ENCODE measurements at places on chromosomes 5 and 9.

DNA sequence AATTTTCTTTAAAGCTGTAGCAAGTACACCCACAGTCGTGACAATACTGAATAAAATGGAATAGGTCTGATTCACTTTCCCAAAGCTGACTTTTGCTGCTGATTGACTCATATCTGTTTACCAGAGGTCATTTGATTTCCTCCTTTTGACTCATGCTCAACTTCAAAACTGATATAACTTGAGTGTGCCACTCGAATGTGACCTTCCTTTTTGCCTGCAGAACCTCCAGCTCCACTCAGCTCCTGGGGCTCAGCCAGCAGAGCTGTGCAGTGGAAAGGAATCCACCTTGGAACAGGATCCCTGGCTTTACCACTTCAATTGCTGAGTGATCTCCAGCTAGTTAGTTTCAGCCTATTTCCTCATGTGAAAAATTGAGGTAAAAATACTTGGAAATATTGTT lies 84.1 kb downstream of the FEM1C start:
- DNase-seq, result peak; percentile 88

GRCh38 chr9:137156567-137157375 lies 13.1 kb downstream of the LRRC26 start:
- peak; percentile 85 for DNase-seq

- DNase-seq, result peak; percentile 27
Measured at GRCh38 chr5:127290019-127290945, at the start of gene MEGF10. Gene MEGF10, plus strand, starts transcription at chr5:127290796. Its CDS starts 40,513 bp downstream, at chr5:127331309.

- DNase-seq, result peak; percentile 35
Measured at GRCh38 chr5:139863855-139864558, 68.4 kb downstream of the PSD2 start.

- DNase-seq, result peak; percentile 25
Measured at GRCh38 chr9:16191691-16192402, 639.0 kb downstream of the CCDC171 start.

DNA sequence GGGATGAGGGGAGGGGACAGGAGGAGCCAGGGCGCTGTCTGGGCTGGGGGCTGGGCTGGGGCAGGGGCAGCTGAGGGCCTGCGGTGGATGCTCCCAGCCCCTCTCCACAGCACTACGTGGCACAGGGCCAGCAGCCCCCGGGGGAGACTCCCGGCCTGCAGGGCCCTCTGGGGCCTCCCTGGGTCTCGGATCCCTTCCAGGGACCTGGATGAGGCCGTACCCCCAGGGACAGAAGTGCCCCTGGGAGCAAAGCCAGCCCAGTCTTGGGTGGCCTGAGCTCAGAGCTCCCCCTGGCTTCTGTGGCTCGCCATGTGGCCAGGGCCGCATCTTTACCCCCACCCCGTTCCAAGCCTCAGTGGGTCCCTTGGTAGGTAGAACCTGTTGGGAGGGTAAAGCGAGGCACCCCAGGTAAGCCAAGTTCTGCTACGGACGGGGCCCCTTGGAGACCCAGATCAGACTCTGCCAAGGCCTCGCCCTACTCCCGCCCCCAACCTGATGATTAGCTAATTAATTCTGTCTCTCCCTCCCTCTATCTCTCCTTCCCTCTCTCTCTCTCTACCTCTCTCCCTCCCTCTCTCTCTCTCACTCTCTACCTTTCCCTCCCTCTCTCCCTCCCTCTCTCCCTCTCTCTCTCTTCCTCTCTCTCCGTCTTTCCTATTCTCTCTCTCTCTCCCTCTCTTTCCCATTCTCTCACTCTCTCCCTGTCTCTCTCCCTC lies 24.3 kb downstream of the KCNT1 start:
- no peak for DNase-seq

GRCh38 chr5:131353991-131354390 lies 90.1 kb downstream of the CDC42SE2 start:
- DNase-seq, result no peak

DNA sequence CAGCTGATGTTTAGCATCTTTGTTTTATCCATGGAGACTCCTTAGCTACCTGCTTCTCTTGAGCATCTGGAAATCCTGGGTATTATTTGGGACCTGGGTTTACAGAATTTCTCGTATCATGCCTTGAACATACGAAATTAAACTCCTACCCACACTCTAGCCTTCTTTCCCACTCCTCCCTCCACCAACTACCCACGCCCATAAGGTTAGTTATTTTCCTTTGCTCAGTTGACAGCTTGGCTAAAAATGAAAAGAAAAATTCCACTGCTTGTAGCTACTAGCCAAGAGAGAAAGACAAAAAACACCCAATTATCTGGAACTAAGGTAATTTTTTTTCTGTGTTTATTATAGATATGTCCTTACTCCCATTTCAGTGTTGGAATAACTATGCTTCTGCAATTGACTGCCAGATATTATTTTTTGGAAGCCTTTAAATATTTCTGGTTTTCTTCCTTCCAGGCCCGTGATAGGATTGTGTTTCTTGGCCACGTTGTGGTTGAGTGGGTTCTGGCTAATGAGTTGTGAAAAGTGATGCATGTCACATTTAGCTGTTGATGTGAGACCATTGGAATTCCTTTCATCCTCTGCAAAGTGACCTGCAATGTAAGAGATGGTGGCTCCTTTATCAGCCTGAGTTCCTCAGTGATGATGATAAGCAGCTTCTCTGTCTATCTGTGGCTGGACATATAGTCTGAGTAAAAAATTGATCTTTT lies 308.1 kb downstream of the LRRC70 start:
- no peak for DNase-seq

GRCh38 chr5:40333459-40334241 lies 346.1 kb upstream of the PTGER4 start:
- no peak for DNase-seq

DNA sequence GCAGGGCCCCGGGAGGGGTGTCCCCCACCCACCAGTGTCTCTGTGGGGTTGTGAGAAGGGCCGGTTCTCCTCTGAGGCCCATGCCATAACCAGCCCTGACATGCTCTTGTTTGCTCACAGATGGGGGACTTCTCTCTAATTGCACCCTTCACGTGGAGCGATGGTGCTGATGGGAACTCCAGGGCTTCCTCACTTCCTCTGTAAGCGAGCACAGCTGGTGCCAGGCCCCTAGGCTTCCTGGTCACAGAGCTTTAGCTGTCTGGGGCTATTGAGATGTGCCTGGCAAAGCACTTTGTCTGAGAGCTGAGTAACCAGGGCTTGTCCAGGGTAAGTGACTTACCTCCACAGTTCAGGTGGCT lies 36.4 kb downstream of the PHF2 start:
- peak; percentile 6 for DNase-seq

DNA sequence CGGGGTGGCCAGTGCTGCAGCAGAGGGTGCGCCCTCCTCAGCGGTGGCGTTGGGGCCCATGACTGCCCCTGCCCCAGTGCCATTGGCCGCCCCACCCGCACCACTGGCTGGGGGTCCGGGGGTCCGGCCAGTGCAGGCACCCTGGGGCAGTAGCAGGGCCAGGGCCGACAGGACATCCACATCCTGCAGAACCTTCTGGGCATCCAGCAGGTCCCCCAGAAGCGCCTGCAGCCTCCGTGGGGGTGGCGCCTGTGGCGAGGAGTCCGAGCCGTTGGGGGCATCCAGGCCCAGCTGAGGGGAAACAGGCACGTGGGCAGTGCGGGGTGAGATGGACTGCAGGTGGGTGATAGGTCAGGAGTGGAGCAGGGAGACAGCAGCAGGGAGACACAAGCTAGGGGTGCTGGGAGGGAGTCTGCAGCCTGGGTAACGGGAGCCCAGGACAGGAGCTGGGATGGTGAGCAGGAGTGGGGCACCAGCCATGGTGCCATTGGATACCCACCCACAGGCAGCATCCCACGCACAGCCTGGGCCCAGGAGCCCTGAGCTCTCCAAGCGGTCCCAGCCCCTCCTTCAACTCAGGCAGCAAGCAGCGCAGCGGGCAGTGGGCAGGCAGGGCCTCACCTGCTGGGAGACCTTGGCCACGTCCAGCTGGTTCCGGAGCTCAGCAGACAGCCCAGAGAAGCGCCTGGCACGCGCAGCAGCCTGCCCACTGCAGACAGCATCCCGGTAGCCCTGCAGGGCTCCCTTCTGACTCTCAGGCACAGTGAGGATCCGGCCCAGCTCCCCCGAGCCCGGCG lies 7.1 kb downstream of the ABCA2 start:
- DNase-seq, result no peak

DNA sequence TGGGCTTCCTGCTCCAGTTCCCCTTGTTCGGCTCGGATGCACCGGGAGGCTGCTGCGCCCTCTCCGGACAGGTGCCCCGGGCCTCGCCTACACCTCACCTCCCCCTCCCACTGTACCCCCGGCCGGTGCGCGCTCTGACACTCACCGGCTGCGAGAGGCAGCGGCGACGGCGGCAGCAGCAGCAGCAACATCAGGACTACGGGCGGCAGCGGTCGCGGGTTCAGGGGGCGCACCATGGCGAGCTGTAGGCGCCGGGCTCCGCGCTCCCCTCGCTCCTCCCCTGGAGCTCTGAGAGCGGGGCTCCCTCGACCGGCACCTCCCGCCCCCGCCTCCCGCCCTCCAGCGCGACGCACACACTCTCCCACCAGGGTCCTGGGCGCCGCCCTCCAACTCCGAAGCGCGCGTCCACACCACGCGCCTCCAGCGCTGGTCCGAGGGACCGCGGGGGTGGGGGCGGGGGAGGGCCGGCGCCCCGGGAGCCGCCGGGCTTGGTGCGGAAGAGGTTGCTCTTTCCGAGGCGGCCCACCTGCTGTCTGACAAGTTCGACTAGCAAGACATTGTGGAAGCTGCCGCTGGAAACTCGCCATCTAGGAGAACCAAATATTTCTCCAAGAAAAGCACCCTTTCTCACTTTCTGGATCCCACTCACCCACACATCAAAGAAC lies at the start of gene GFRA3:
TSS of gene GFRA3 (minus strand) at position 433 of the 665 bp plus-strand sequence. CDS start at position 236, 197 bp downstream.
- DNase-seq, result peak; percentile 24

GRCh38 chr5:6483880-6484382 lies 35.3 kb downstream of the UBE2QL1 start:
- DNase-seq, result no peak

- peak; percentile 12 for DNase-seq
Measured at GRCh38 chr5:55993013-55993412, 1.8 kb downstream of the IL6ST start.

DNA sequence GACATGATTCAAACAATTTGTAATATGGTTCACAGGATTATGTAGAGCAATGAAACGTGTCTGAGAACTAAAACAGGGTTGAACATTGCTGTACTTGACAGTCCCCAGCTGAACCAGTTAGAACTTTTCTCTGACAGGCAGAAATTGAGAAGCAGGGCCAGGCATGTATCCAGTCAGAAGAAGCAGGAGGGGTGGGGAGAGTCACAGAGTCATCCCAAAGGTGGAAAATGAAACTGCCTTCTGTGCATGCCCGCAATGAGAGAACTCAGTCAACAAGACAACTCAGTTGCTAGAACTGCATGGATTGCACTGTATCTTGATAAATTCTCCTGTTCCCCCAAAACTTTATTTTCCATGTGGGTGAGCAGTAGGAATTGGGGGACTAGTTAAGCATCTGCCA lies 72.9 kb upstream of the PRLR start:
- DNase-seq, result no peak

- DNase-seq, result peak; percentile 51
Measured at GRCh38 chr5:140402258-140403074, 833 bp downstream of the ANKHD1 start.

GRCh38 chr5:10486511-10487344 lies 45.0 kb downstream of the ROPN1L start:
- DNase-seq, result no peak

DNA sequence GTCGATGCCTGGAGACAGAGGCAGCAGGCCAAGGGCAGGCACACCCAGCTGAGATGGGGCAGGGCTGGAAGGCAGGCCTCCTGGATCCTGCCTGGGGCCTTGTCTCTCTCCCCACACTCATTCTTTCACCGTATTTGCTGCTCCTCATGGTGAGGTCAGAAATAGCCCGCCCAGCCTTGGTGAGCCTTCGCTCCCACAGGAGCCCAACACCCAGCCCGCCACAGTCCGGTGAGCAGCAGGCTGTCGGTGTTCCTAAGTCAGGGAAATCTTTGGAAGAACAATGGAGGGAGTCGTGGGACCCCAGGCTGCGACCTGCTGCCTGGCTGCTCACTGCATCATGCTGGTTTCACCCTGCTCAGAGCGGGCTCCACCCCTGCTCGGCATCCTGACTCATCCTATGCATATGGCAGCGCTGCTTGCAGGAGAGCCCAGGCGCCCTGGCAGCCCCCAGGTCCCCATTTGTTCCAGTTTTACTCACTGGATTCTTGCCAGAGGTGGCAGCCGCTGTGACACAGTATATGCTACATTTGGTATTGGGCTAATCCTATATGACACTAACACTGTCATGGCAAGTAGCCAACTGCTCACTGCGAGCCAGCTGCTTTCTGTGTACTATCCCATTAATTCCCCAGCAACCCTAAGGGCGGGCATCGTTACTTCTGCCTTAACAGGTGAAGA lies 53.2 kb upstream of the NCS1 start:
- DNase-seq, result no peak

GRCh38 chr5:96973532-96974401 lies 37.9 kb downstream of the LNPEP start:
- no peak for DNase-seq

- no peak for DNase-seq
Measured at GRCh38 chr5:1030801-1031271, 22.2 kb downstream of the NKD2 start.

- no peak for DNase-seq
Measured at GRCh38 chr5:158563760-158564390, 535.8 kb downstream of the EBF1 start.

GRCh38 chr5:179762079-179762780 lies 29.6 kb downstream of the MAML1 start:
- DNase-seq, result peak; percentile 60

DNA sequence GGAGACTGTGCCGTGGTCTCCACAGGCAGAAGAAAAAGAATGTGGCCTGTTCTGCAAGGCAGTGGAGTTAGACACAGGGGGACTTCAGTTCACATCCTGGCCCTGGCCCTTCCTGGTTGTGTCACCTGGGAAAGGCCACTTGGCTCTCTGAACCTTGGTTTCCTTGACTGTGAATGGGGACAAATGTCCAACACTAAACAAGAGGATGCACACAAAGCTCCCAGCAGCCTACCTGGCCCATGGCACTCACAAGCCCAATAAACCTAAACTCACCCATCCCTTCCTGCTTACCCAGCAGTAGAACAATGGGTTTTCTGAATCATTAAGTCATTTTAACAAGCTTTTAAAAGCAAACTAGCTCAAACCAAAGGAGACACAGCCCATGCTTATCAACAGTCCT lies 103.9 kb downstream of the FRMD3 start:
- no peak for DNase-seq

GRCh38 chr5:61966296-61966955 lies 339.6 kb upstream of the KIF2A start:
- DNase-seq, result no peak

DNA sequence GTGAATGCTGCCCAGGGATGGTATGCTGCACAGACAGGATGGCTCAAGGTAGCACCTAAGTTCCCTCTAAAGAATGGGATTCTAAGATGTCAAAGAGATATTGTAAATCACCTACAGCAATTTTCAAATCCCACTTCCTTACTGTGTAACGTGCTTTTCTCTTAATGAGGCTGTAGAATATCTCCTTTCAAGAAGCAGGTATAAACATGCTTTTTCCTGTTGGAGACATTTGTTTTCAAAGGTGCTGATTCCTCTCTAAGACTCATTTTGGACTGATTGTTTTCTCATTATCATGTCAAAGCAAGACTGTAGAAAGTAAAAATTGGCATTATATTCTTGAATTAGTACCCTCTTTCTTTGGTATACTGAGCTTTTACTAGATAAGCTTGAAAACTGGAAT lies 412.6 kb upstream of the PAPPA start:
- DNase-seq, result no peak

GRCh38 chr5:149271195-149271715 lies 404 bp upstream of the AFAP1L1 start:
- no peak for DNase-seq

- no peak for DNase-seq
Measured at GRCh38 chr5:31617867-31618266, 21.1 kb upstream of the PDZD2 start.

- no peak for DNase-seq
Measured at GRCh38 chr9:86632537-86632936, 278.3 kb upstream of the TUT7 start.
